LHCN-M2 (cell line): ENCODE measurements at places on chromosomes 13 and 19.
A peak's percentile ranks its signal among the peaks of the same experiment; 100 is the strongest.

DNA sequence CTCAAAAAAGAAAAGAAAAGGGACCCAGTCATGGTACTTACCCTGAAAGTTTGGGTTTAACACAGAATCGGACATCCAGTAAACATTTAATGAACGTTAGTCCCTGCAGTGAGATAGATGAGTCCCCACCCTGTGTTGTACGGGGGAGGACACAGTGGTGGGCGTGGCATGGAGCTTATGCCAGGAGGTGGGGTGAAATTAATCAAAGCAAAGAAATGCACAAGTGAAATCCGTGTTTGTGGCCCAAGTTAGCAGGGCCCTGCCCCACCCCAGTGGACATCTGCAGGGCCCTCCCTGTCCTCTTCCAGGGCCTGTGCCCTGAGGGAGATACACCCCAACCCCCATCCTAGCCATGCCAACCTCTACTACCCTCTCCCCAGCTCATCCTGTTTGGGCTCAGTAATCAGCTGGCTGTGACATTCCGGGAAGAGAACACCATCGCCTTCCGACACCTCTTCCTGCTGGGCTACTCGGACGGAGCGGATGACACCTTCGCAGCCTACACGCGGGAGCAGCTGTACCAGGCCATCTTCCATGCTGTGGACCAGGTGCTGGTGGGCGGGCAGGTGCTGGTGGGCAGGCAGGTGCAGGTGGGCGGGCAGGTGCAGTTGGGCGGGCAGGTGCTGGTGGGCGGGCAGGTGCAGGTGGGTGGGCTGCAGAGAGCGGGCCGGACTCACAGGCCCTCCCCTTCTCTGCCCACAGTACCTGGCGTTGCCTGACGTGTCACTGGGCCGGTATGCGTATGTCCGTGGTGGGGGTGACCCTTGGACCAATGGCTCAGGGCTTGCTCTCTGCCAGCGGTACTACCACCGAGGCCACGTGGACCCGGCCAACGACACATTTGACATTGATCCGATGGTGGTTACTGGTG, 3.9 kb downstream of the MCOLN1 start:
- no peak for DNase-seq

- no peak for DNase-seq
These were observed 1.1 kb upstream of the MRPL34 start for GRCh38 chr19:17304386-17305215.

GRCh38 chr13:105389373-105389772, 1146.1 kb downstream of the EFNB2 start:
- no peak for DNase-seq

DNA sequence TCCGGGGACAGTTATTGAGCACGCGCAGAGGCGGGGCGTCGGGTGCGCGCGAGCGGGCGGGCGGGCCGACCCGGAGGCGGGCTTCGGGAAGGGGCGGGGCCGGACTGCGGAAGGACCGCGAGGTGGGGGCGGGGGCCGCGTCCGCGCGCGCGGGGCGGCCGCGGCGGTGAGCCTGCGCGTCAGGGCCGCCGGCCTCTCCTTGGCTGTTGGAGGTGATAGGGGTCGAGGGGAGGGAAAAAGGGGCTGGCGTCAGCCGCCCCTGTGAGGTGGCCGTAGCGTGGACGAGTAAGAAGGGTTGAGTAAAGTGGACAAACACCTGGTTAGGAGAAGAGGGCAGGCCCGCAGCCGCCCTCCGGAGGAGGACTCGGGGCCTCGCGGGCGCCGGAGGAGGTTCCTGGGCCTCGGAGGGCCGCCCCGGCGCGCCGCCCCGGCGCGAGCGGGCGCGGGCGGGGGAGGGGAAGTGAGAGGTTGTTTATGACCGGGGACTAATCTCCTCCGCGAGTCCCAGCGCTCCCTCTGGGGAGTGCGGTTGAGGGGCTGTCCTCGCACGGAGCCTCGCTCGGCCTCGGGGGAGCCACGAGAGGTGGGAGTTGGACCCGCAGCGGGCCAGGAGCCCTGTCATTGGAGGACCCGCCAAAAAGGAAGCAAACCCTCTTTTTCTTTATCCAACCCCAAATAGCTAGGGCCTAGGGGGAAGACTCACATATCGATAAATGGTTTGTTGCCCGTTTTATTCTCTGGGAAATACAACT, 547 bp upstream of the INTS6 start:
- no peak for DNase-seq

DNA sequence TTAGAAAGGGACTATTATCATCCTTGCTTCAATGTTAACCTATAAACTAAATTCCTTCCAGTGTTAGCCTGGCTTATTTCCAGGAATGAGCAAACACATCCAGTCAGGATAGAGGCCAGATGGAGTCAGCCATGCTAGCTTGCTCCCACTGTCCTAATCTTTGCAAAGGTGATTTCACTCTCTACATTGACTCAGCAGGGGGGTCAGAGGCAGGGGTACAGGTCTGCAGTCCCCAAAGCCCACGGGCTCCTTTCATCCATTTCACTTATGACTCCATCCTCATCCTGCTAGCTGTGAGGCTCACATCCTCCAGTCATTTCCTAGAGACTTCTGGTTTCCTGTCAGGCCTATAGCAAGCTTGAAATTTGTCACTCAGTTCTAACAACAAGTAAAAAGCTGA, 63.4 kb upstream of the CEACAM8 start:
- DNase-seq = no peak

DNA sequence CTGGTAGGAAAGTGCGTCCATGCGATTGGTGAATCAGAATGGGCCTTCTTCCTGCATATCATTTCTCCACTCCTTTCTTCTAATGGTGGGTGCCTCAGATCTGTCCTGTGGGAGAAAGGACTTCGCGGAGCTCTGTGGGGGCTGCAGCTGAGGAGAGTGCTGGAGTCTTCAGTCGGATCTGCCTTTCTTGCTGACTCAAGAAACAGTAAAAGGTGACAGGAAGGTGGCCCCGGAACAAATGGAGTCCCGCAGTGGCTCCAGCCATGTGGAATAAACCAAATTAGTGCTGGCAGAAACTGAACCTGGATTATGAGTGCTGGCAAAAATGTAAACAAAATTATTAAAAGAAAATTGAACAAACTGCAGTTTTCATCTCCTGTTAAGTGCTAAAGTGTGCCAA, 15.1 kb upstream of the GAS6 start:
- DNase-seq = no peak

- DNase-seq = no peak
These were observed 816.2 kb upstream of the ATXN8OS start for GRCh38 chr13:69291292-69291906.

DNA sequence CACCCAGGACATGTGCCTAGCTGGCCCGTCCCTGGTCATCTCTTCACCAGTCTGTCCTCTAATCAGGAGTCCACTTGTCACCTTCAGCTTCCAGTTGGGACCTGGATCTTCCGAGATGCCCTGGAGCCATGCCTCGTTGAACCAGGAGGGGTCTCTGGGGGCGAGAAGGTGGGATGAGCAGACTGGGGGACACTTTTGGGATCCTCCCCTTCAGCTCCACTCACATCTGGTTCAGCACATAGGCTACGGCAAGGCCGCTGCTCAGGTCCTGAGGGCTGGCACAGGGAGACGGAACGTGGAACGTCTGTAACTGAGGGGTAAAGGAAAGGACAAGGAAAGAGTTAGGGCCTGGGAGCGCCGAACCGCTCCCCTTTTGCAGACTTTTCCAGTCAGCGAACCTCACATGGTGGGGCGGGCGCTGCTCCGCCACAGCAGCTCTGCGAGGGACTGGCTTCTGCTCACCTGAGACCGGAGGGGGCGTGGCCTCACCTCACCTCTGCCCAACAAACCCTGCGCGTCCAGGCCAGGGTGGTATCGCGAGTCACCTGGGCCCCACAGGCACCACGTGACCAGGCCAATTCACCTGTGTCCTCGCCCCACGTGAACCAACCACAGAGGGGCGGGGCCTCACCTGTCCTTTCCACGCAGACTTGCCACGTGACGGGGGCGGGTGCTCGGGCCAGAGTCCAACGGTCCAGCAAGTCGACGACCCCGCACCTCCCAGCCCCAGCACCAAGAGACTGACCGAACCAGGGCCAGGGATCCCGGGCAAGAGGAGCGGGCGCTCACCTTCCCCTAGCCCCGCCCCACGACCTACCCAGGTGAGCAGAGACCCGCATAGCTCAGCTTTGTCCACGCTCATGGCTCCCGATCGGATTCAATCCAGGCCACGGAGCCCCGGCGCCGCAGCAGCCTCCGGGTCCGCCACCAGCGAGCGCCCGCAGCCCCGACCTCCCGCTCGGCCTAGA, at the start of gene HOOK2:
Gene HOOK2, minus strand, starts transcription at position 965 of the 968 bp plus-strand sequence. Its CDS starts 103 bp downstream, at position 862.
- no peak for DNase-seq

DNA sequence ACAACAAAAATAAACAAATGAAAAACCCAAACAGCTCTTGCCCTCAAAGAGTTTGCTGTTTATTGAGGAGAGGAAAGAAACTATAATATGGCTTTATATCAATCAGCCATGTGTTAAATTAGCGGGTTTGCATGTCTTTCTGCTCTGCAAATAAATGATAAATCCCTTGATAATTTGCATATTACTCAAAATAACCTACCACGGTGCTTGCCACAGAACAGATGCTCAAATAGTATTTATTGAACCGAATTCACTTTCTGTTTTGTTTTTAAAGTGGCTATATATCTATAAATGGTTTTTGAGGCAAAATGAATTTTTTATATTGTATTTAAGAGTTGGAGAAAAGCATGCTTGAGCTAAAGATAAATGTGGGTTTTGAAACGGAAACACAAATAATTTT, 428.1 kb downstream of the ITGBL1 start:
- no peak for DNase-seq

- no peak for DNase-seq
These were observed 165.5 kb downstream of the FGF14 start for GRCh38 chr13:102236341-102236740.

DNA sequence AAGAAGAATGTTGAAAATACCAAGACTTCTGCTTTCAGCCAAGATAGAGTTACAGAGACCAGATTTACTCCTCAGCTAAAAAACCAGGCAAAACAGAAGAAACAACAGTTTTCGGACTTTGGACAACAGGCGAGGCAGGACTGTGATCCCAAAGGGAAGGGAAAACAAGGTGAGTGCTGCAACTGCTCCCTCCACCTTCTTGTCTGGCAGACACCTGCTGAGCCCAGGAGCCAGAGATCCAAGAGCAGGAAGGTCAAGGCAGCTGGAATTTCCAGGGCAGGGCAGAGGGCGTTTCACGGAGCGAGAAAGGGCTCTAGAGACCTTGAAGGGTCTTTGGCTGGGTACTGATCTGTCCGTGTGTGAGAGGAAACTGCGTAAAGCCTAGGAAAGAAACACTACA, 32.9 kb upstream of the SLC7A9 start:
- no peak for DNase-seq

- peak; percentile 91 for DNase-seq
These were observed 529.4 kb upstream of the HTR2A start for GRCh38 chr13:47426126-47426849.

- peak; percentile 68 for DNase-seq
These were observed 18.5 kb downstream of the TMED1 start for GRCh38 chr19:10817291-10818038.

GRCh38 chr19:2534423-2535013, 58.6 kb downstream of the GADD45B start:
- peak; percentile 51 for DNase-seq

DNA sequence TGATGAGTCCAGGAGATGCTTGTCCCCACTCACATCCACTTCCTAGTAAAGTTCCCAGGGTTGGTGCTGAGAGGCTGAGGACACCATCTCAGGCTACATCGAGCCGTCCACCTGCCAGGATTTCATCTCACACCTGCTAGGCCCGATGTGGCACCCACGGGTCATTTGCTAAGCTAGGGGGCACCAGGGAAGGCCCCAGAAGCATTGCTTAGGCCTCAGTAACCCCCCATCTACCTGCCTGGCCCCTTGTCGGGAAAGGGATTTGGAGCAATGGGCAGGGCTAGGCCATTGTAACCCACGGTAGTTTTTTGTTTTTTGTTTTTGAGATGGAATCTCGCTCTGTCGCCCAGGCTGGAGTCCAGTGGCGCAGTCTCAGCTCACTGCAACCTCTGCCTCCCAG, 51.8 kb downstream of the F2RL3 start:
- no peak for DNase-seq

GRCh38 chr13:105929505-105929904, 606.0 kb downstream of the EFNB2 start:
- peak; percentile 8 for DNase-seq

GRCh38 chr13:37709318-37709717, 110.8 kb upstream of the POSTN start:
- no peak for DNase-seq

DNA sequence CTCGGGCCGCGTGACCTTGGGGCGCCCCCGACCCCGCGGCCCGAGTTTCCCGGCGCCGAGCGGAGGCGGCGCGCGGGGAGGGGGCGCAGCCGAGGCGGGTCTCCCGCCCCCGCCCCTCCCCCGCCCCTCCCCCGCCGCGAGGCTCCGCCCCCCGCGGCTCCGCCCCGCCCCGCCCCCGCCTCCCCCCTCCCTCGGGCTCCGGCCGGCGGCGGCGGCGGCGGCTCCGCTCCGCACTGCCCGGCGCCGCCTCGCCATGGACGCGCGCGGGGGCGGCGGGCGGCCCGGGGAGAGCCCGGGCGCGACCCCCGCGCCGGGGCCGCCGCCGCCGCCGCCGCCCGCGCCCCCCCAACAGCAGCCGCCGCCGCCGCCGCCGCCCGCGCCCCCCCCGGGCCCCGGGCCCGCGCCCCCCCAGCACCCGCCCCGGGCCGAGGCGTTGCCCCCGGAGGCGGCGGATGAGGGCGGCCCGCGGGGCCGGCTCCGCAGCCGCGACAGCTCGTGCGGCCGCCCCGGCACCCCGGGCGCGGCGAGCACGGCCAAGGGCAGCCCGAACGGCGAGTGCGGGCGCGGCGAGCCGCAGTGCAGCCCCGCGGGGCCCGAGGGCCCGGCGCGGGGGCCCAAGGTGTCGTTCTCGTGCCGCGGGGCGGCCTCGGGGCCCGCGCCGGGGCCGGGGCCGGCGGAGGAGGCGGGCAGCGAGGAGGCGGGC, at the start of gene HCN2:
Gene HCN2, plus strand, starts transcription at position 189 of the 703 bp plus-strand sequence. Its CDS starts 65 bp downstream, at position 254.
- DNase-seq = no peak

GRCh38 chr13:58302349-58302748, 670.8 kb downstream of the PCDH17 start:
- no peak for DNase-seq

DNA sequence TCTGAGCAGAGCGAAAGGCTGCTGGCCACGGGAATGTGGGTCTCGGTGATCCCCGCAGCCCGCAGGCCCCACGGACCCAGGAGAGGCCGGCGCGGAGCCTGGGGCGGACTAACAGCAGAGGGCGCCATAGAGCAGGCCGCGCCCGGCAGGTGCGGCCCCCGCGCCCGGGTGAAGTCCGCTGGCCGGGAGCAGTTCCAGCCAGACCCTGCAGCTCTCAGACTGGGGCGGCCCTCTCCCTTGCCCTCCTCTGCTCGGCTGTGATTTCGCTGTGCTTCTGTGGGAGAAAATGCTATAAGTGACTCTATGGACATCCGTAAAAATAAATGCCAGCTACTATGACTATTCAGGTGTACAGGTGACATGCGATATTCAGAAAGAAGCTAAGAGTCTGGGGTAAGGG, 37.7 kb downstream of the GSX1 start:
- peak; percentile 7 for DNase-seq

DNA sequence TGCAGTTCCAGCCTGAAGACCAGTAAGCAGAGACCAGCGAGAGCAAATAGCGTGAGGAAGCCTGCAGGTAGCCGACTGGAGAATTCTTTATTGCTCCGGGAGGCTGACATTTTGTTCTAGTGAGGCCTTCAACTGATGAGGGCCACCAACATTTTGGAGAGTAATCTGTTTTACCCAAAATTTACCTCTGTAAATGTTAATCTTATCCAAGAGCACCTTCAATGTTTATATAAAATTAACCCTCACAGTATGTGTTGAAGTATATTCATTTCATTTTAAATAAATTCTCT, 546.4 kb upstream of the SLITRK5 start:
- no peak for DNase-seq

GRCh38 chr19:30622276-30622675, 250.1 kb downstream of the ZNF536 start:
- no peak for DNase-seq

- DNase-seq = no peak
These were observed 184.3 kb downstream of the MYO16 start for GRCh38 chr13:108813587-108814170.
